ENCODE measurements at places on chromosomes 6 and 20.

DNA sequence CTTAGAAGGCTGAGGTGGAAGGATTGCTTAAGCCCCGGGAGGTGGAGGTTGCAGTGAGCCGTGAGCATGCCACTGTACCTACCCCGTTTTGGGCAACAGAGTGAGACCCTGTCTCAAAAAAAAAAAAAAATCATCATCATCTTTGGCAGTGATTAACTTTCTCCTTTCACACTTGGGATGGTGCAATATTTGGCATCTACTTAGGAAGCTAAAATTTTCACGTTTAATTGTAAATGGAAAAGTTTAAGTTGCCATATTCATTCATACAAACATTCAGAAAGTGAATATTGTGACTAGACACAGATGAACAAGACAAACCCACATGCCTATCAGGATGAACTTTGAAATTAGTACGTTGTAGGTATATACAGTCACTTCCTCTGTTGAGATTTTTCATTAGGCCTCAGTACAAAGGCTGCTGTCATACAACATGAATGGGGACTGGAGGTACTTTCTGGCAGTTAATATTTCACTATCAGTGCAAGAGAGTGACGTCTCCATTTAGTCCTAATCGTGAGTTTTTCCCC lies 10.3 kb downstream of the TOP1 start:
- DNase-seq = no peak

DNA sequence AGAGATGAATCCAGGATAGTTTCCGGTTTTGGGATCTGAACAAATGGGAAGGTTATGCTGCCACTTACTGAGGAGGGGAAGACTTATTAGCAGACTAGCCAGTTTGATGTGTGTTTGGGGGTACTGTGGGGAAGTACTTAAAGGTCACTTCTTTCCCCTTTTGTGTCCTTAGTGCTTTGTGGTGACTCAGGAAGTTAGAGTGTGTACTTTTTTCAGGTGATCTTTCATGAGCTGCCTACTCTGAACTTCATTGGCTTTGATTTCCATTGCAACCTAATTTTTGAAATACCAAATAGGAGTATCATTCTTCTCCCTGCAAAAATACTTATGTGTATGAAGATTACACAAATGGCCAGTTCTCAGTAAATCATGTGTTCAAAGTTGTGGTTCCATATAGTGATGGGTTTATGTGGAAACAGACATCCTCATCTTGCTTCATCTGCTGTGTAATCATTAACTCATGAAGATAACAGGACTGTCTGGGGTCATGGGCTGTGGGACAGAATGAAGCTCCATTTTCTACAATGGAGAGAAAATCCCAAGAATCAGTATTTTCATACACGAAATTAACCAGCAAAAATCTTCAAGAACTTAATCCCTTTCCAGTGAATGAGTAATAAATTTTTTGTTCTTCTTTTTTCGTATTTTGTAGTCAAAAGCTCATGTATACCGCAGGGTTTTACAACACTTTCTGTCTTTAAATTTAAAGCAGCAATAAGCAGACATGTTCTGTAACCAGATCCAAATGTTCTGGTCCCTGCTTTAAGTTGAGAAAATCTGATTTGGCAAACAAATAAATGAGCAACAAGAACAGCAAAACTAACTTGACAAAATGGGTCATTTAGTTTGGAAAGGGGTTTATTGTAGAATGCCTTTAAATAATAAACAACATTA lies 272.2 kb upstream of the FLRT3 start:
- no peak for DNase-seq

DNA sequence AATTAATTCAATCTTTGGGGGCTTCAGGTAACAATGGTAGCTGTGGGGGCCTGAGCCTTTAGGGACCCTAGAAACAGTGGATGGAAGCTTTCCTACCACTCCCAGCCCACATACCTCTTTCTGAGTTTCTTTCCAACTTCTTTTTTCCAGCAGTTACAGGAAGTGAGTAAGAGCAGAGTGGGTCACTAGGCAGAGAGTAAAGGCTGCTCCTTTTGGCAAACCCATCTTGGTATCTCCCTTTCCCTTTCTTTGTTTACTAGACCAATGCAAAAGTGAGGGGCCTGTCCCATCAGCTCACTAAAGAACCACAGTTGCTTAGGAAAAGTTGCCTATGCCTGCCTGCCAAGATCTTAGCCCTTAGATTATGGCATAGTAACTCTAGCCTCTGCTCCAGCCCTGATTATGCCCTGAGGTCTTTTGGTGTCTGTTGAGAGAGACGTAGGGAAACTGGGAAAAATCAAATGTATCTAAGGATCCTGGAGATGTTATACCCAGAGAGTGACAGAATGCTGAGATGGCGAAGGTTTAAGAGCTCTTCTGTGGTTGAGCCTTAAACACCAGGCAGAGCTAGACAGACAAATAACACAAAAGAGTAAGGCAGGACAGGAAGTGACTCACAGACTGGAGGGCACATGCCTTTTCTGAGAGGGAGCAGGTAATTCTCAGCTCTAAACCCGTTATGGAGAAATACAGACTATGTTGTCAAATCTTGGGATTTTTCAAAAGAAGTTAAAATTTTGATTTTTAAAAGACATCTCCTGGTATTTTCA lies 31.3 kb downstream of the TRMT6 start:
- DNase-seq = no peak

DNA sequence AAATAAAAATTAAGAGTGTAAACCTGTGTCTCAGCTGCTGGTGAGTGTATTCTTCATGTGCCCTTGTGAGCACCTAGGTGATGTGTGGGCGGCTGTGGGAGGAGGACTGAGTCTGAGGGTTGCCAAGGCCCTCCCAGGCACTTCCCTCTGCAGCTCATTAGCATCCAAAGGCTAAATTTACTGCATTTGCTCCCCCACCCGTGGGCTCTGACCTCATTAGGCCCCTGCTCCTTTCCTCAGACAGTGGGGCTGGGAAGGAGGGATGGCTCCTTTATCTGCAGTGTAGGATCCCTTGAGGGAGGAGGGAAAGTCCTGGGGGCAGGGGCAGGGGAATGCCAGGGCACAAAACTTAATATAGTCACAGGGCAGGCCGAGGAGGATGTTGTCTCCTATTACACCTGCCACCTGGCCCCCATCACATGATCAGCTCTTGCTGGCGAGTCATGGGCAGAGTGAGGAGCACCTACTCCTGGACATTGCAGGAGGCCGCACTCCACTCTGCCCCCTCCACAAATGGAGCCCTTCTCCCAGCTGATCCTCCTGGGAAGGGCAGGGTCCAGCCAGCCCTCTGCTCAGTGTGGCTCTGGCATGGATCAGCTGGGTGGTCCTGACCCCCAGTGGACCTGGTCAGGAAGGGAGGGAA lies 133.2 kb downstream of the MRPL14 start:
- DNase-seq = no peak

- no peak for DNase-seq
These were observed 404.6 kb downstream of the LAMA2 start for GRCh38 chr6:129287231-129288177.

DNA sequence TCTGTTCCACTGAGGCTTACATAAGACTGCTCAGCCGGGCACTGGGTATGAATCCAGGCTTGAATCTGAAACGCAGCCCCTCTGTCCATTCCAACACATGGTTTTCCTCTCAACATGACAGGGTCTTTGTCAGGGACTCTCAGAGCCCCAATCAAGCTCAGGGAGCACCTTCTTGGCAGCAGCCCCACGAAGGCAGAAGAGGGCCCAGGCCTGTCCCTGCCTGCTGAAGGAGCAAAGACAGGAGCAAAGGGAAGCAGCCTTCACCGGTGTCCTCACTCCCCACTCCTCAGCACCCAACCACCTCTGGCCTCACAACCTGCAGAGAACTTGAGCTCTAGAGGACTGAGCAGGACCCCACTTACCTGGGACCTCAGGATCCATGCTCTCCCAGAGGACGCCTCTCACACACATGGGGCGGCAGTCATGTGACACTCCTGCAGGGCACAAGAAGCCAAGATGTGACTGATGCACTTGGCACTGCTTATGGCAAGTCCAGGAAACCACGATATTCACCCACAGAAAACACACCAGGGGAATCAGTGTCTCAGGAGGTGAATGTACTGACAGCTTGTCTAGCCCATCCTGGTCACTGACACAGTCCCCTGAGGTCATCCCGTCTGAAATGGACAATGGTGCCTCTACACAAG lies 4.3 kb downstream of the SNHG17 start:
- no peak for DNase-seq

GRCh38 chr6:149895048-149895590 lies 2.8 kb downstream of the RAET1E start:
- DNase-seq = no peak

DNA sequence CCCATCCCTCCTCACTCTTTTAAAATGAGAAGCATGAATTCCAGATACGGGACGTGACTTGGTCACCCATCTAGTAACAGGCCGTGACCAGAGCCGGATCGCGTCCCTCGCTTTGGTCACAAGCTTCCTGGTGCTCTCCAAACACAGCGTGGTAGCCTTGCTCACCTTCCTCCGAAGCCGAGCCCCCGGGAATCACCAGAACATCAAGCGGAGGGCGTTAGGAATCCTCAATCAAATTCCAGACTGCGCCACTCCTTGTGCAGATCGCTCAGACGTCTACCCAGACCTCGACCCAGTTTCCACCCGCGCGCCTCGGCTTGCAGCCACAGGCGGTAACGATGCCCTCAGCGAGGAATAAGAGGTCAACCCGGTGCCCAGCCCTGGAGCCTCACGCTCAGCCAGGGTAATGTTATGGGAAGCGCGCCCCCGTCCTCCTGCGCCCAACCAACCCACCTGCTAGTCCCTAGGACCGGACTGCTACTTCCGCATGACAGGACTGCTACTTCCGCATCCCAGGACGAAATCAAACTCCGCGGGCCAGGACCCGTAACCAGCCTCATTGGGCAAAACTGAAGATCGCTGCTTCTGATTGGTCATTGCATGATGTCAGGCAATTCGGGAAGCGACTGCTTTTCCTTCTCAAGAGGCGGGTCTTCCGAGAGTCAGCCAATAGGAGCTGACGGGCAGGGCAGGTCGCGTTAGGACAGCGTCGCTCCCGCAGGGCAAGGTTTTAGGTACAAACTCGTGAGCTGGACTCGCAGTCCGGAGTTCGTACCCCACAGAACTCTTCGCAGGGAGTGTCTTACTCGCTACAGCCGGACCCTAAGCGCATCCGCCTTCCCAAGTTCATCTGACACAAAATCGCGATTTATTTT lies at the start of gene MTFR2:
Gene MTFR2, minus strand, starts transcription at position 501 of the 875 bp plus-strand sequence. CDS start 1,212 bp downstream, outside the sequence.
- DNase-seq = peak; percentile 78

- no peak for DNase-seq
These were observed 66.6 kb downstream of the EZR start for GRCh38 chr6:158752613-158753012.

DNA sequence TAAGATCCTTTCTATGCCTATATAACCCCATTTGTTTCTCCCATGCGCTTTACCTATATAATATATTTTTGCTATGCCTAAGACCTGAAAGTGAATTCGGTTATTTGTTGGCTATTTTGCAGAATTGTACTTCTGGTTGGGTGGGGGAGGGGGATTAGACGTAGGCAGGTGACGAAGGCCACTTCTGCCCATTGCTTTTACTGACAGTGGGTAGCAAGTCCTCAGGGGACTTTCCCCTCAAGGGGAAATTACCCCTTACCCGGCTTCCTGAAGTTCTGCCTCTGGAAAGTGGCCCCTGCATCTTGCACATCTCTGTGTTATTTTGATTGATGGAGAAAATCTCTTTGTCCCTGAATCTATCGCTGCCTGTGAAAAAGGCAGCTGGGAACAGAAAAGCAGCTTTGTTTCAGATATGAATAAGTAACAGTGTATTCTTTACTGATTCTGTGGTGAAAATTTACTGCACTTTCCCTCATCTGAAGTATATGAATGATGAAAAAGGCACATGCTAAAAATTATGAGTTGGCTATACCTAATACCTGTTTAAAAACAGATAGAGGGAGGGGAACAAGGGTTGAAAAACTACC lies 133.9 kb downstream of the UTRN start:
- DNase-seq = no peak

DNA sequence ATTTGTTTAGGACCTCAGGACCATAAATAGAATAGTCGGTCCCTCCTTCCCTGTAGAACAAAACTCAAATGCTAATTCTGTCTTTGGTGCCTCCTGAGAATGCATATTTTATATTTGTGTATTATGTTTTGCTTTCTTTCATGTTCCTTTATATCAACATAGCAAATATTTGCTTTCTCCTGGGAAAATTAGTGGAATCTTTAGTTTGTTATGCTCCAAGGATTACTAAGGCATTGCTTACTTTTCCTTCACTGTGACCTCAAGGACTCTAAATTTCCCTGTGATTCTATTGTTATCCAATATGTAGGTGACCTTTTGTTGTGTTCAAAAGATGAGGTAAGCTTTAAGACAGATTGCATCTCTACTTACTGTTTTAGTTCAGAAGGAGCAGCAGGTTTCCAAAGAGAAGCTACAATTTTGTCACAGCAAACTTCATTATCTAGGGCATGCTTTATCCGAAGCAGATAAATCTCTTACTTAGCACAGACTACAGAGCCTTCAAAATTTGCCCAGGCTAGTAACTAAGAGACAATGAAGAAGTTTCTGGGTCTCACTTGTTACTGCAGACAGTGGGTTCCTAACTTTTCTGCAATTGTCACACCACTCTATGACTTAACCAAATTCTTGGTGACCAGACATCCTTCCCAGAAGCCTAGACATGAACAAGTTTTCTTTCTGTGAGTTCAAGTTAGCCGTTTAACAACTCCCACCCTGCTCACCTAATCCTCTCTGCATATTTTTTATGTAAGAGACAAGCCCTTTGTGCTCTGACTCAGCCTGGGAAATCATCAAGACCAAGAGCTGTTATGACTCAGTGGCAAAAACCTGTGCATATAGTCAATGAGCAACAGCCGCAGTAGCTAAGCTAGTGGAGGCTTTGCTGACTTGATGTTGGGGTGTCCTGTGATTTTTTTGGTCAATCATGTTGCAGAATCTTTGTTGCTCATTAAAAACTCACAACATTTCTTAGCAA lies 378.8 kb downstream of the QKI start:
- DNase-seq = no peak

- DNase-seq = no peak
These were observed 131.6 kb downstream of the PTPRT start for GRCh38 chr20:43058077-43058476.

DNA sequence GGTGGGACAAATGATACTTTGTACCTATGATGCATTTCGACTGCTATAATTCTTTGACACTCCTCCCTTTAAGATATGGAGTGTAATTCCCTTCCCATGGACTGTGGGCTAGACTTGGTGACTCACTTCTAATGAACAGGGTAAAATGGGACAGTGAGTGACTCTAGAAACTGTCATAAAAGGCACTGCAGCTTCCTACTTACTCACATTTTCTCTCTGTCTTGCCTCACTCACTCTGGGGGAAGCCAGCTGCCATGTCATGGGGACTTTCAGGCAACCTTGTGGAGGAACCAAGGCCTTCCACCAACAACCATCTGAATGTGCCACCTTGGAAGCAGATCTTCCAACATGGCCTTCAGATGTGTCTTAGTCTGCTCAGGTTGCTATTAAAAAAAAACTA lies 12.9 kb upstream of the GFOD1 start:
- DNase-seq = no peak

DNA sequence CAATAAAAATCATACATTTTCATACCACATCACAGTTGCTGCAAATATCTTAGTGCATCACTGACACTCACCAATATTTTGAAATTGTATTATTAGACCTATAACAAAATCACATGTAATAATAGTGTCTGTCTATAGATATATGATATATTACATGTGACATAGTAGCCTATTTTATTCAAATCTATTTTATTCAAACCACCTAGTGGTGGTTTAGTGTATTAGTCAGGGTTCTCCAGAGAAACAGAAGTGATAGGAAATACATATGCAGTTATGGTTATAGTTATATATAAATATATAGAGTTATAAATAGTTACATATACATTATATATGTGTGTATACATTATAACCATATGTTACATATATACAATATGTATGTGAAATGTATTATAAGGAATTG lies 366.5 kb upstream of the ARID1B start:
- no peak for DNase-seq

GRCh38 chr6:158803733-158804143 lies 15.4 kb downstream of the EZR start:
- no peak for DNase-seq
